NCI-H774 (cell line): ENCODE measurements at places on chromosomes 7 and 10.

- DNase-seq, result no peak
Observed at GRCh38 chr10:77602913-77603533, 34.6 kb downstream of the KCNMA1 start.

DNA sequence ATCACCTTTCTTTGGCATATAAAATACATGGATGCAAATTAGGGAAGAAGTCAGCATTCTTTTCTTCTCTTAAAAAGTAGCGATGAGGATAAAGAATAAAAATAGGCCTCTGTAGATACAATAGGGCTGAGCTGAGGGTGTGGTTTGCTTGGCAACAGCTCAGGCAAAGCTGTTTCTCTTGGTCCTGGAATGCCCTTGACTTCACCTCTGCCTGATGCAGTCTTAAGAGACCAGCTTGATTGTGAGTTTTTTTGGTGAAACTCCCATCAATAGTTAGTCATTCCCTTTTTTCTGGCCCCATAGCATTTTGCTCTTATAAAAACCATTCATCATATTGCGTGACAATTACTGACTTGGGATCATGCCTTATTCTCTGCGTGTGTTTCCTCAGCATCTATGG, 42.1 kb upstream of the MKLN1 start:
- DNase-seq, result no peak

- no peak for DNase-seq
Observed at GRCh38 chr7:109898-110556, 82.3 kb upstream of the FAM20C start.

DNA sequence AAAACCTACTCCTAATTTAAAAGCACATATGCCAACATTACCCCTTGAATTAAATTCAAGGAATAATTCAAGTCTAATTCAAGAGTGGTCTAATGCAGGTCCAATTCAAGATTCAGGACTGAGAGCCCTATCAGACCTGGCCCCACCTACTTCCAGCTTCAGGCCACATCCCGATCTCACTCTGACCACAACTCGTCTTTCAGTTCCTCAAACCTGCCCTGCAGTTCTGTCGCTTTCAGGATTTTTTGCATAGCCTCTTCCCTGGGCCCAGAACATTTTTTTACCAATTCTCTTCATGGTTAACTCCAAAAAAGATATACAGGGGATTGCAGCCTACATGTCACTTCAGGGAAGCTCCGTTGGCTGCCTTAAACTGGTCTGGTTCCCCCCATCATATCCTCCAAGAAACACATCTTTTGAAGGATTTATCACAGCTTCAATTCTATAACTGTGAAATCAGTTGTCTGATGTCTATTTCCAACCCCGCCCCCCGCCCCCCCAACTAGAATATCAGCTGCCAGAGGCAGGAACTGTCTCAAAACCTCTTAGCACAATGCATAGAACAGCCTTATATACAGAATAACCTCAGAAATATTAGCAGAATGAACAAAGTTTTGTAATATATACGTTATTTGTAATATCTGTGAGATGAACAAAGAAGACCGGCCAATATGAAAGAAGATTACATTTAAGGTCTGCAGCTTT, 20.8 kb downstream of the CCDC6 start:
- no peak for DNase-seq

GRCh38 chr10:17217631-17218232, 10.3 kb upstream of the VIM start:
- DNase-seq, result no peak
